Cerebellar cortex (tissue), 1 donor: ENCODE measurements at places on chromosomes 2 and 18.

- no peak for DNase-seq
These were observed 156.4 kb downstream of the CCBE1 start for GRCh38 chr18:59540780-59541179.

DNA sequence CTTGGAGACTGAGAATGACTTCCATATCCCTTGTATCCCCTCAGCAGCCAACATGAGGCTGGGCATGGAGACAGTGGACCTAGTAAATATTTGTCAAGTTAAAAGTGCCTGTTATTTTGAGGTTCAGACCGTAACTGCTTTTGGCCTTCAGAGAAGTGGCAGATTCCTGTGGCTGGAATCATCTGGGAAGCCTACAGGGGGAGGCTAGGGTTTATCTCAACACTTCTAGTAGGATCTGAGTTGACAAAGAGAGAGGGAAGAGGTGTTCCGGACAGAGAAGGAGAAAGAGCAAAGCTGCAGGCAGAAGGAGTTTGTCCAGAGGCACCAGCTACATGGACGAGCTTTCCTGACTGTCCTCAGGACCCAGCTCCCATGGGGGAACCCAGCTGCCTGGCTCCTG, 27.0 kb downstream of the SLC14A2 start:
- DNase-seq: no peak

- no peak for DNase-seq
These were observed 6.8 kb upstream of the CYP26B1 start for GRCh38 chr2:72154386-72154975.

DNA sequence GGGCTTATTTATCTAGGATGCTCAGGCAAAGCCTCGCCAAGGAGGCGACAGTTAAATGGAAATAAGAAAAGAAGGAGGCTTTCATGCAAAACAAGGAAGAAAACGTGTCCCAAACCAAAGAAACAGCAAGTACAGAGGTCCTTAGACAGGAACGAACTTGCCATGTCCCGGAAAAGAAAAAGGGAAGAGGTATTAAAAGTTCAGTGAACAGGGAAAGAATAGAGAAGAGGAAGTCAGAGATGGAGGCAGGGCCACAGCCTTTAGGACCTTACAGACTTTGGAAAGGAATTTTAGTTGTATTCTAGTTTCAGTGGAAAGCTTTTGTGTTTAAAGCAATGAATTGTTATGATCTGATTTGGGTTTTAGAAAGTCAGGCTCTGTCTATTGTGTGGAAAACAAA, 22.1 kb downstream of the IKZF2 start:
- DNase-seq: no peak

GRCh38 chr2:128037649-128038048, 9.8 kb upstream of the SAP130 start:
- DNase-seq: no peak

DNA sequence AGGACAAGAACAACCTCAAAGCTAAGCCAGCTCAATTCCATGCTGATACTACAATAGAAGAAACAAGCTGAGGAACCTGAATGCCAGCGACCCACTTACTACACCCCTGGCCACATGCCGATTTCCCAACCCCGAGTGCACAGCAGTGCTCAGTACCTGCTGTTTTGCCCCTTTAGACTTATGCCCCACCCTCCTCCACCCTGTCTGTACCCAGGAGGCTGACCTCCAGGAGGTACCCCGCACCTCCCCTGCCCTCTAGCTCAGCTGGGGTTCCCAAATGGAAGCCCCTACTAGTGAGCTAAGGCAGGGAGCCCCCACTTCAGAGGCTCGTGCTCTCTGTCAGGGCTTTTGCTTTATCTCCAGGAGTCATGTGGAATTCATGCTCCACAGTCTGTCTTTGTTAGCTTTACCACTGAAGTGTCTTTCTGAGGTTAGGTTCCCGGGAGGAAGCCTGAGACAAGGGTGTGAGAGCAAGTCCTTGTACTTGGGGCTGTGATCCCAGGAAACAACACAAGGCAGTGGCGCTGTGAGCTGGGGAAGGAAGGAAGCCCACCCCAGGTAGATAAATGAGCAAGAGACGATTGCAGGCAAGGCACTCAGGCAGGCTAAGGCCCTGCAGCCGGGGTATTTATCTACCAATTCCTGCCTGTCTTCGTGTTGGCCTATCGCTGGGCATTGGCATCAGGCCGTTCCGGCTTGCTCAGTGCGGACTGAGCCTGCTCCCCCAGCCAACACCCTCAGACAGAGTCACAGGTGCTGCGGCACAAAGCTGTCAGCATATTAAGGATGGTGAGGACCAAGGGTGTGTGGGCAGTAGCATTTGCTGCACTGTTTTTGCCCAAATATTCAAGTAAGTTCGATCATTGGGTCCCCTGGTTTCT, 220.5 kb downstream of the CYP26B1 start:
- DNase-seq: no peak

GRCh38 chr18:62632788-62633455, 82.4 kb upstream of the PHLPP1 start:
- DNase-seq: no peak

- no peak for DNase-seq
These were observed 75.5 kb upstream of the LPIN2 start for GRCh38 chr18:3088449-3088848.

- DNase-seq: no peak
These were observed 277.6 kb downstream of the ZEB2 start for GRCh38 chr2:144242311-144242710.
